Pancreas (tissue), 10 donors: ENCODE measurements at places on chromosomes 5 and 9.

GRCh38 chr5:149408252-149409099 lies 29.4 kb upstream of the IL17B start:
- no peak for DNase-seq

DNA sequence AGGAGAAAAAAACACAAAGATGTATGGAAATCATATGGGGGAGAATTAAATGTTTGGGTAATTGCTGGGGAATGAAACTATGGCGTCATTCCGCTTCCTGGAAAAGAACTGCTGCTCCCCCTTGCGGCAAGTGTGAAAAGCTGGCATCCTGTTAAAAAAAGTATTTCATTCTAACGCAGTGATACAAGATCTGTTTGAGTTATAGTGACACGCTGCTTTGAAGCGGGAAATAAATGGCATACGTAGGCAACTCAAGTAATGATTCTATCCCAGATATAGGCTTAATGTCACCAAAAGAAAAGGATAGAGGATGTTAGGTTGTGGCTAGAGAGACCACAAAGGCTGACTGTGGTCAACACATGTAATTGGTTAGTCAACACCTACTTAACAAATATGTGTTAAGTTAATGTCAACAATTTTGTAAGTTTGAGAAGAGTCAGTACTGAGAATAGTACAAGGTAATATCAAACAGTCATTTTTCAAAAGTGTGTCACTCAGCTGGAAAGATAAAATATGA lies 70.2 kb upstream of the ALDH1A1 start:
- DNase-seq, result peak; percentile 18

DNA sequence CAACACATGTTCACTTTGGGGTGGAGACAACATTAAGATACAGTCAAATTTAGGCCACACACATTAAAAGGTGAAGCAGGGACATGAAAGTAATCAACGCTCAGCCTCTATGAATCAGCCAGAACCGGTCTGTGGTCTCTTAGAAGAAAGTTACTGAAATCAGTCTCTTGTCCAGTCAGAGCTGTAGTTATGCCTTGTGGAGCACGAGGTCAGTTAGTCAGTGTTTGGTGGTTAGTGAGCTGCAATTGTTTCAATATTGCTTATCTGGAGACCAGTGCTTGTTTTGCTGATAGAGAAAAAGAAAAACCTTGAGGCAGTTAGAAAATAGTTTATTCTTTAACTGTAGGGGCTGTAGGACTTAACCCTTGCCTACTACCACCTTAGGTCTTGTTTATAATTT lies 157.8 kb upstream of the RASEF start:
- no peak for DNase-seq

DNA sequence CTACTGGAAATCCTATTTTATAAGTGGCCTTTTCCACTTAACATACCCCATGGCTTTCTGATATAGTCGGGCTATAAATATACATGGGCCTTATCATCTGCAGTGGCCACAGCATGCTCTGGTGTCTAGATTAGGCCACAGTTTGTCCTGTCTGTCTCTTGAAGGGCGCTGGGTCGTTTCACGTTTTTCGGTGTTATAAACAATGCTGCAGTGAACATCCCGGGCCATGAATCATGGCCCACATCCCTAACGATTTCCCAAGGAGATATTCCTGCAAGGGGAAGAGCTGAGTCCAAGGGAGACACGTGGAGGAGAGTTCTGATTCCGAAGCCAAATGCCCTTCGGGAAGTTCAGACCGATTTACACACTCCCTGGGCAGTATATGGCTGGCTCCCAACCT lies 8.4 kb downstream of the PLPP7 start:
- no peak for DNase-seq

DNA sequence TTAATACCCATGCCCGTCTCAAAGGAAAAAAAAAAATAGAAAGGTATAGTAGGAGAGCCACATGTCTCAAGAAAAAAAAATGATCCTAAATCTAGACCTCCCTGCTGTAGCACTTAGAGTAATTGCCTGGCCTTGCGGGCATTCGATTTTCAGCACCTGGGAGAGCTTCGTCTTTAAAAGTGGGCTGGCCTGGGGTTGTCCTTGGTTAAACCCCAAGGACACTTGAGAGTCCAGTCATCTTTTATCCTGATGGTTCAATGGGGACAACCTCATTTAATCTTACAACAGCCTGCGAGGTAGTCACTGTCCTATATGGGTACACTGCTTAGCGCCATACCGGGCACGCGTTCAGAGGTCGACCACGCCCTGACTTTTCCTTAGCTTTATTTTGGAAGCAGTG lies 60.1 kb downstream of the MAT2B start:
- DNase-seq, result no peak

DNA sequence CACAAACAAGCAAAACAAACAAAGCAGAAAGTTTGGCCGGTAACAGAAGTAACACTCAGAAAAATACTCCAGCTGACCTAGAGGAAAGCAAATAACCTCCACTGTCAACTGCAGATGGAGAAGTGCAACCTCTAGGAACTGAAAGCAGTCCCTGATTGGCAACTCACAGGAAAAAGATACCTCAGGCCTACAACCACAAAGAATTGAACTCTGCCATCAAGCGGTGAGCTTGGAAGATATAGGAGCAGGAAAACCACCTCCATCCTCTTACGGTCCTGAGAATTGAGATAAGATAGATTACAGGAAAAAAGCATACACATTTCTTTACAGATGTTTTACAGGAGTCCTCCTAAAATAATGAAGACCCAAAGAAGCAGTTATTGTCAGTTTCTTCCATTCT lies 184.5 kb downstream of the PDZD2 start:
- no peak for DNase-seq
